ENCODE measurements at places on chromosomes 2 and 18. TPM values are rescaled to one million over a fixed set of nuclear protein-coding genes. Genes with fewer than 3 reads are reported as not detected.

Gene STPG4
- total RNA-seq: 0.37 TPM

Gene ZNF2
- 9.8 TPM for total RNA-seq

Gene CXCR4
- 0.92 TPM for total RNA-seq

Gene CERKL
- not detected for total RNA-seq

Gene KYNU
- 9.5 TPM for total RNA-seq

Gene CSRNP3
- total RNA-seq: 0.57 TPM

Gene TRPM8
- total RNA-seq: under 0.01 TPM

Gene CIB4
- total RNA-seq: not detected

Measured in smooth muscle cell of bladder (primary cell).